ENCODE measurements at places on chromosomes 11 and 22. TPM values are rescaled to one million over a fixed set of nuclear protein-coding genes. Genes with fewer than 3 reads are reported as not detected.

DNA sequence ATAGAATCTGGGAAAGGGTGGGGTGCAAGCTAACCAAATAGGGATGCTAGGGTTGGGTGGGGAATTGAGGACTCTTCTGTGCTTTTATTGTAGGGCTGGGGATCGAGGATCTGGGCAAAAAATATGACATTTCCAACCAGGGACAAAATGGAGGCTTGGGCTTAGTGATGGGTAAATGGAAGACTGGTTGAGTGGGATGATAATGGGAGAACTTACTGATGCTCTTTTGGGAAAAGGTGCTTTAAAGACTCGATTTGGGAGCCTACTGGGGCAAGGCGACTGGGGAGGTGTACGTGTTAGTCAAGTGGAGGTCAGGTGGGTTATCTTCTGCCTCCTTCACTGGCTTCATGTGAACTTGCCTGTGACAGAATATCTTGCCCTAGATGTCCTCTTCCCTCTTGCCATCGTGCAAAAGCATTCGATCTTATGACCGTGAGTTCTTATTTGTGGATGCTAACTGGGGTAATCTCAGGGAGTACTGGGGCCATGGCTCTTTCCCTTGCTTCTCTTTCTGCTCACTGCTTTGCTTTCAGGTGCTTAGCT is 10.4 kb upstream of the RBM4 start:
- no peak for DNase-seq

- DNase-seq = peak; percentile 21
Observed at GRCh38 chr11:19380375-19380774, 139.6 kb upstream of the E2F8 start.

GRCh38 chr22:35749808-35750207 is 32.1 kb downstream of the APOL5 start:
- DNase-seq = no peak

DNA sequence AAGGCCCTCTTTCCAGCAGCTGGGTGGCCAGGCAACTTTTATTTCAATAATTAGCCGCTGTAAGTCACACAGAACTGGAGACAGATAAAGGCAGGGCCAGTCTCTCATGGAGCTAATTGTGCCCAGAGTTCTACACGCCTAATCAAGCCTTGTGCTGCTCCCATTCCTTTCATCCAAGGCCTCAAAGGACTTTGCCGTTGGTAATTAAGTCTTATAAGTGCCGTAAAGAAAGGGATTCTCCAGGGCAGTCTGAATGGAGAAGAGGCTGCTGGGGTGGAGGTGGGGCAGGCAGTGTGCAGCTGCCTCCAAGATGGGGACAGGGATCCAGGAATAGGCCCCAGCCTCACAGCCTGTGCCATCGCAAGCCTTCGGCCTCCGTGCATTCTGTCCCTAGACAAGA is 357.9 kb downstream of the TENM4 start:
- DNase-seq = no peak

DNA sequence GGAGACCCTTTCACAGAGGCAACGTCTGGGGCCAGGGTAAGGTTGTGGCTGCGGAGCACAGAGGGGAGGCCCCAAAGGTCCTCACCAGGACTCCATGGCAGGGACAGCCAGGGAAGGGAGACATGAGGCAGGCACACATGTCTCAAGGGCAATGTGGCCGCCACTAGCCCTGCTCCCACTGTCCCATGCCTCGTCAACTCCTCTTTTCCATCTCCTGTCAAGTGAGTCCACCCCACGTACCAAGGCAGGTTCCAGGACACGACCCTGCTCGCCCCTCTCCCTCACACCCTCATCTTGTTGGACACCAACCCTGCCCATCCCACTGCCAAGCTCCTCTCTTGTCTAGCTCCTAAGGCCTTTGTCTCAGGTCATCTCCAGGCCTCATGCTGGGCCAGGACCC is 73.2 kb downstream of the RRM1 start:
- DNase-seq = no peak

- DNase-seq = peak; percentile 65
Observed at GRCh38 chr22:46758867-46759290, 3.6 kb upstream of the TBC1D22A start.

- DNase-seq = no peak
Observed at GRCh38 chr11:19844806-19845205, 132.2 kb downstream of the NAV2 start.

DNA sequence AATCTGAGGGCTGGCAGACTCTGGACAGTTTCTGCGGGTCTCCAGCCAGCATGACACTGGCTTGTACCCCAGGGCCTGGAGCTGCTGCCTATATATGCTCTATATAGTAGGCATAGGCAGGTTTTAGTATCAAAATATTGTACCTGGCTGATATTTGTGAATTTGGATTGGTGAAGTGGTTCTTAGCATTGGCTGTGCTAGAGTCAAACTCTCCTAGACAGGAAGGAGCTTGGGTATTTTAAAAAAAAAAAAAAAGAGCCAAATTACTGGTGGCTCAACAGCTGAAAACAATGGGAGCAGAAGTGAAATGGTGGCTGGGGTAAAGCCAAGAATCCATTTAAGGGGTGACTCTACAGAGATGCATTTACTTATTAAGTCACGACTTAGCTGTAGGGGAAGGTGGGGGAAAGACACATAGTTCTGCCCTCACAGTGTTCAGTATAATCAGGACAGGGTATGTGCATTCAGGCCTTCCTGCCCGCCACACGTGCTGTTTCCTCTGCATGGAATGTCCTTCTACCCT is 11.0 kb upstream of the MTFP1 start:
- DNase-seq = no peak

- DNase-seq = no peak
Observed at GRCh38 chr11:59761993-59762392, 6.8 kb downstream of the STX3 start.

DNA sequence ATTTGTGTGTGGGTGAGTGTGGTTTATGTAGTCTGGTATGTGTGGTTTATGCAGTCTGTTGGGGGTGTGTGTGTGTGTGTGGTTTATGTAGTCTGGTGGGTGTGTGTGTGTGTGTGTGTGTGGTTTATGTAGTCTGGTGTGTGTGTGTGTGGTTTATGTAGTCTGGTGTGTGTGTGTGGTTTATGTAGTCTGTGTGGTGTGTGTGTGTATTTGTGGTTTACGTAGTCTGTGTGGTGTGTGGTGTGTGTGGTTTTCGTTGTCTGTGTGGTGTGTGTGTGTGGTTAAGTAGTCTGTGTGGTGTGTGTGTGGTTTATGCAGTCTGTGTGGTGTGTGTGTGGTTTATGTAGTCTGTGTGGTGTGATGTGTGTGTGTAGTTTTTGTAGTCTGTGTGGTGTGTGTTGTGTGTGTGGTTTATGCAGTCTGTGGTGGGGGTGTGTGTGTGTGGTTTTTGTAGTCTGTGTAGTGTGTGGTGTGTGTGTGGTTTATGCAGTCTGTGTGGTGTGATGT is 26.2 kb upstream of the PARVG start:
- DNase-seq = no peak

- DNase-seq = no peak
Observed at GRCh38 chr11:10943968-10944367, 86.1 kb upstream of the ZBED5 start.

DNA sequence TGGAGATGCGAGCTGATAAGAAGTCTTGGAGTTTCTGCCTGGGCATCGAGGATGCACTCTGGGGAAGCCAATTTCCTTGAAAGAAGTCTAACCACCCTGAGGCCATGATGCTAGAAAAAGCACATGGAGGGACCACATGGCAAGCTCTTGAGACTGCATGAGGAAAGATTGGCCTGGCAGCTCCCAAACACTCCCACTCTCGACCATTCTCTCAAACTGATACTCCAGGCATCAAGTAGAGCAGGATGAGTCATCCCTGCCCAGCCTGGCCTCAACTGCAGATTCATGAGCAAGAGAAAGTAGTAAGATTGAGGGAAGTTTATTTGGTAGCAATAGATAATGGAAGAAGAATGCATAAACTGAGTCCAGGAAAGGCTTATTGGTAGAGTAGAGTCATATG is 194.3 kb downstream of the KIF18A start:
- DNase-seq = no peak

- no peak for DNase-seq
Observed at GRCh38 chr11:68066742-68067141, 27.9 kb downstream of the TCIRG1 start.

CCDC88B gene
- 7.6 TPM for total RNA-seq

NXPE4 gene
- total RNA-seq = not detected

PKDREJ gene
- total RNA-seq = not detected

CNTF gene
- 5.2 TPM for total RNA-seq

OR51A7 gene
- not detected for total RNA-seq

Data from Calu3 (cell line).